Calu3 (cell line): ENCODE measurements at places on chromosomes 12 and 14.

DNA sequence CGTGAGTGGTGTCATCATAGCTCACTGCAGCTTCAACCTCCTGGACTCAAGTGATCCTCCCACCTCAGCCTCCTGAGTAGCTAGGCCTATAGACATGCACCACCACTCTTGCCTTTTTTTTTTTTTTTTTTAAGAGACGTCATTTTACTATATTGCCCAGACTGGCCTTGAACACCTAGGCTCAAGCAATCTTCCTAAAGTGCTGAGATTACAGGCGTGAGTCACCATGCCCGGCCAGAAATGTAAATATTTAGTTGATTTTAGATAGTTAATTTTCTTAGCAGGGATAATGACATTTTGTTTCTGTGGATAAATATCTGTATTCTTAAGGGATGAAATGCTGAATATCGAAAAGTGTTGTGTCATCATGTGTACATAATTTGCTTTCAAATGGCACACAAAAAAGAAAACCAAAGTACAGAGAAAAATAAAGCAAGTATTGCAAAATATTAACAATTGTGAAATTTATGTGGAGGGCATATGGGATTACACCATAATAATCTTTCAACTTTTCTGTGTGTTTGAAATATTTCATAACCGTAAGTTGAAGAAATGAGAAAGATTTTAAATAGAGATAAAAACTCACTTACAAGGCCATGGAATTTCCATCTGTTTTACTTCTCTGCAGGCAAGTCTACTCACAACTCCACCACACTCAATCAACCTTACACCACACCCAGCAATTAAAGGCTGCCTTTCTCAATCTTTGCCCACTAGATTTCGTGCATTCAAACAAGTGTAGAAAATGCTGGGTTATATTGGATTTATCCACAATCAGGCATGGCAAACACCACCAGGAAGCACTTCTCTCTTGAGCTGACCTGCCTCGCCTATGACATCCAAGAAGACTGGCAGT lies 93.7 kb downstream of the SPTSSA start:
- DNase-seq, result no peak

- DNase-seq, result no peak
Measured at GRCh38 chr14:51092965-51093364, 1.9 kb downstream of the TRIM9 start.

DNA sequence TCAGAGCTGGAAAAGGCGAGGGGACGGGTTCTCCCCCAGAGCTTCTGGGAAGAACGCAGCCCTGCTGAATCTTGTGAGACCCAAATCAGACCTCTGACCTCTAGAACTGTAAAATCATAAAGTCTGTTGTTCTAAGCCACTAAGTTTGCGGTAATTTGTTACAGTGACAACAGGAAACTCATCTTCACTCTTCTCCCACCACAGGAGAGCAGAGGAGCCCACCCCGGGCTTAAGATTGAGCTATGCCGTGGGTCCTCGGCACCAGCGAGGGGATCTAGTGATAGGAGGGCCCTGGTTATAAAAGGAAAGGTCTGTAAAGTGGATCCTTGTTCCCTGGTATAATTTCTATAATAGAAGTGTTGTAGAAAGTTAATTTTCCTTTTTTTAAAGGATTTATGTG lies 7.6 kb downstream of the MLXIP start:
- DNase-seq, result no peak

DNA sequence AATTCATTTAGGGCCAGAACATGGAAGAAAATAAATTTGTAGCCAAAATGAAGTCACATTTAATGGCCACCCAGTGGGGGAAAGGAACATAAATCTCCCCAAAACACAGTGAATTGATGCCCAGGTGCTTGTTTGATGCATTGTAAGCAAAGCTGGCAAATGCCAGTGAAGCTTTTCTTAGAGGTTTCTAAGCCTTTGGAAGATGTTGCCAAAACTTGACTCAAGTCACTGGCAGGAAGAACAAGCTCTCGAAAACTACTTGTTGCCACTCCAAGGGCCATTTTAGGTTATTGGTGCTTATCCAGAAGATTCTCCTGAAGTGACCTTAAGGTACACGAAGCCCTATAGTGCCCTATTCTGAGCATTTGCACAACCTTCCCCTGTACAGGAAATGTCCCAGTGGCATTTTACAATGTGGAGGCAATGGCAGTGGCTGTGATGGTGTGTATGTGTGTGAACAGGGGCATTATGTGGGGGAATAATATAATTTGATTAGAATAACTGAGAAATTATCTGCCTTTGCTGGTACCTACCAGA lies 89.5 kb upstream of the NOVA1 start:
- DNase-seq, result no peak

DNA sequence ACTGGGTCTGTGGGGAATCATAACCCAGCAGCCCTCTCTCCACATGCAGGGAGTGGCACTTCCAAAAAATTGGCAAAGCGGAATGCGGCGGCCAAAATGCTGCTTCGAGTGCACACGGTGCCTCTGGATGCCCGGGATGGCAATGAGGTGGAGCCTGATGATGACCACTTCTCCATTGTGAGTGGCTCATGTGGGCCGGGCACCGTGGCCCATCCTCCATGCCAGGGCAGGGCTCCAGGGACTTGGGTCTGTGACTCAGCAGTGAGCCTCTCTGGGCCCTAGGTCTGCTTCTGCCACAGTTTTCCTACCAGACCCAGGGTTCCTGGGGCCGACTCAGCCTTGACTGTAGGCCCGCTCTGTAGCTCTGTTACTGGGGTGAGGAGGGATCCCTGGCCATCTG lies 2.2 kb downstream of the NPFF start:
- DNase-seq, result no peak

DNA sequence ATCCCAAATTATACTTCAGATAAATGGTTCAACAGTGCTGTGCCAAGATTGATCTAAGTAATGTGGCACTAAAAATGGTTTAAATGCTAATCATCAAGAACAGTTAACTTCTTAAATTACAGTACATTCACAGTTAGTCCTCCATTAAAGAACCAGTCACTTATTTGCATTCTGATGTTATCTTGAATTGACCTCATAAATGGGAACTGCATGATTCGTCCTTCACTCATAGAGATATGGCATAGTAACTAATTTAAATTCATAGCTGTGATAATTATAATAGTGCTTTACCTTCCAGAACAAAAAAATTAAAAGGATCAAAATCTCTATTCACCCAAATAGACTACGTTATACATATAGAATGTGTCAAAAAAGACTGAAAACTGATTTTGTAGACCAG lies 61.1 kb downstream of the COCH start:
- no peak for DNase-seq

GRCh38 chr12:124556896-124557501 lies 10.4 kb downstream of the NCOR2 start:
- DNase-seq, result no peak

GRCh38 chr14:91286530-91286937 lies 42.0 kb upstream of the GPR68 start:
- DNase-seq, result peak; percentile 78
